Effector CD4-positive, alpha-beta T cell (primary cell): ENCODE measurements at places on chromosomes 7 and 10.
A peak's percentile ranks its signal among the peaks of the same experiment; 100 is the strongest.

GRCh38 chr7:128084896-128085608, 53.8 kb upstream of the LRRC4 start:
- DNase-seq = no peak

GRCh38 chr7:117716707-117717299, 156.4 kb downstream of the CTTNBP2 start:
- DNase-seq = no peak

DNA sequence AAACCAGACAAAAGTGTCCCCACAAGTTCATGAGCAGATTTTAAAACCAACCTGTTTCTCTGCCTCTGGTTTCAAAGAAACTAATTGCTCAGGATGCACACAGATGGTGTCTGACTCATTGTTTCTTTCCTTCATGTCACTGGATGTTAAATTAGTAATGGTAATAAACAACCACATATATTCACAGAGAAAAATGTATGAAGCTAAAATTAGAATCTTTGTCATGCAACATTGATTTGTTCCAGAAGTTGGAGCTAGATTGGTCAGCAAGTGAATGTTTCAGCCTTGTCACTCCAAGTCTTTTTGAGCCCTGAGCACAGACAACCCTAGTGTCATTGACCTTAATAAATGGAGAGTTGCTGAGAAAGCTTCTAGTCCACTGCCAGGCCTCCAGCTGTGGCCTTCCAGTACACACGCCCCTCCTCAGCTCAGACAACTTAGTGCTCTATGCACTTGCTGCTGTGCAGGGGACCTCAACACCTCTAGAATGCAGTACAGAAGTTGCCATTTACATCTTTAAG, 175.9 kb downstream of the CCDC71L start:
- DNase-seq = no peak

DNA sequence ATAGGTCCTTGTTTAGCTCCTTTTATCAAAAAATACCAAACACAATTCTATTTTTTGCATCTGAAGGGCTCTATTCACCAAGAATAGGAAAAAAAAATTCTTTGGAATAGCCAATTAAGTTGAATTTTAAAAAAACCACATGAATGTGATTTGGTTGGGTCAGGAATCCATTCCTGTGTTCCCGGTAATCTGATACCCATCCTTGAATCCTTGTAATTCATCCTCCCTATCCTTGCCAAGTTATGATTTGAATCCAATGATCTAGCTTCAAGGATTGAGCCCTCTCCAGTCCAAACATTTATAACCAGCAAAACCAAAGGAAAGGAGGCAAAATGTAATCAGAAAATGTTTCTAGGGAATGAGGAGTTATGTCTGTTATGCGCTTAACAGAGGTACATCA, 86.6 kb downstream of the CFAP58 start:
- no peak for DNase-seq

DNA sequence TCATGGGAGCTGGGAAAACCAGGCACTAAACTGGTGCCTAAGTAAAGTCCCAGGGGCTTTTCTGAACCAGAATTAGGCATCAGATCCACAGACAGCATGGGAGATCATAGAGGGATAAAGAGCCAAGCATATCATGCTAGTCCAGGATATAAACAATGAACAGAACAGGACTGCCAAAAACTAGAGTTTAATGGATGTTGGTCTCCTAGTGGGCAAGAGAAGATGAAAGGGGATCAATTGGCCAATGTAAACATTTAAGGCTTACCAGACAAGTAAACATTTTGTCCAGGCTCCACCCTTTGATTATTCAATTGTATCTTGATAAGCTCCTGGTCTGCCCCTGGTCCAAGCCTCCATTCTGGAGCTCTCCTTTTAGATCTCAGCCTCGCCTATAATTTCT, 18.9 kb downstream of the MACC1 start:
- DNase-seq = no peak

DNA sequence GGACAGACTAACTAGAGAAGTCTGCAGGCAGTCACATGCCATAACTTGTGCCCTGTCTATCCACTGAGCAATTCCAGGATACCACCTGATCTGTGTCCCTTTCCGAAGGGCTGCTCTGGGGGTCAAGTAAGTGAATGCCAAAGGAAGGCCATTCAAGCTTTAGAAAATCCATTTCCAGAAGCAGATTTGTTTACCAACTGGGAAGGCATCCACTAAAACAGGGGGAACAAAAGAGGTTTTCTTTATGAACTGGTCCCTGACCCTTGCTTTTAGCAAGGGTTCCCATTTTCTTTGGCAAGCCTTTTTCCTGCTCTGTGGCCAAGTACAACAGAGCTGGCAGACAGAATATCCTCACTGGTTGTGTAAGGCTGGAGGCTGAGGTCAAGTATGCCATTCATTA, 36.5 kb downstream of the ITPRID1 start:
- DNase-seq = no peak

GRCh38 chr10:102003541-102003940, 52.4 kb downstream of the ARMH3 start:
- no peak for DNase-seq

GRCh38 chr7:158315326-158315725, 272.3 kb downstream of the PTPRN2 start:
- DNase-seq = no peak

DNA sequence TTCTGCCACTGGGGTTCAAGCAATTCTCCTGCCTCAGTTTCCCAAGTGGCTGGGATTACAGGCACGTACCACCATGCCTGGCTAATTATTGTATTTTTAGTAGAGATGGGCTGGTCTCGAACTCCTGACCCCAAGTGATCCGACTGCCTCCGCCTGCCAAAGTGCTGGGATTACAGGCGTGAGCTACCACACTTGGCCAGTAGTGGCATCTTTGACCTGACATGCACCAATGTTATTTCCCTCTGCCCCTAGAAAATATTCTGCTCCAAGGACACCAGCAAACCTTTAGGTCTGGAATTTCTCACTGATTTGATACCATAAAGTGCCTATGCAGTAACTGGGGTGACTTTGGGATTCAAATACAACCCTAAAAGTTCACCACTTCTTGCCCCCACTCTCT, 179.4 kb downstream of the ARID5B start:
- DNase-seq = no peak

DNA sequence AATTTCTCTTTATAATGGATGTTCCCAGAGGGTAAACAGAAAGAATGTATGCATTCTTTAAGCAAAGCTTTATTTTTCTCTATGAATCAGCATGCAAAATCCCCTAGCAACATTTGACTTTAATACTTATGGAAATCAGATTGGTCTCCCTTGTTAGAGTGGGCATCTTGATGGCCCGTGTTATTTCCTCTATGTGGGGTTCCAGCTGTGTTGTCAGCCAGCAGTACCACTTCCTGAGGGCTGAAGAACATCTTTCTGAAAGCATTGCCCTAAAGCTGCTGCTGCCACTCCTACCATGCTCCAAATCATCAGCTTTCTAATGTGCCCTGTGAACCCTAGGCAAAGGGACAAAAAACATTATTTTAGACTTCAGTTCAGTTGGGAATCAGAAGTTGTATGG, 70.4 kb upstream of the HECTD2 start:
- DNase-seq = no peak

DNA sequence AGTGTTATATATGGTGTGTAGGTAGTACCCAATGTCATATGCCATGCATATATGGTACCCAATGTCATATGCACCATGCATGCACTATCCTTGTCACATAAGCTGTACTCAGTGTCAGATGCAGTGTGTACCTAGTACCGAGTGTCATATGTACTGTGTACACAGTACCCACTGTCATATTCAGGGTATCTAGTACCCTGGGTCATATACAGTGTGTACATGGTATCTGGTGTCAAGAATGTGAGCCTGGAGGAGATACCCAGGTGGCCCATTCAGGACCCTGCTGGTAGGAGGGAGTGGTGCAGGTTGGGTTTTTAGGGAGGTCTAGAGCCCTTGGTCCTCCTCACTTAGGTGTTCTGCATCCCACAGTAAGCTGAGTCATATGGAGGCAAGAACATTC, 1.8 kb downstream of the ZMYND11 start:
- DNase-seq = peak; percentile 27

DNA sequence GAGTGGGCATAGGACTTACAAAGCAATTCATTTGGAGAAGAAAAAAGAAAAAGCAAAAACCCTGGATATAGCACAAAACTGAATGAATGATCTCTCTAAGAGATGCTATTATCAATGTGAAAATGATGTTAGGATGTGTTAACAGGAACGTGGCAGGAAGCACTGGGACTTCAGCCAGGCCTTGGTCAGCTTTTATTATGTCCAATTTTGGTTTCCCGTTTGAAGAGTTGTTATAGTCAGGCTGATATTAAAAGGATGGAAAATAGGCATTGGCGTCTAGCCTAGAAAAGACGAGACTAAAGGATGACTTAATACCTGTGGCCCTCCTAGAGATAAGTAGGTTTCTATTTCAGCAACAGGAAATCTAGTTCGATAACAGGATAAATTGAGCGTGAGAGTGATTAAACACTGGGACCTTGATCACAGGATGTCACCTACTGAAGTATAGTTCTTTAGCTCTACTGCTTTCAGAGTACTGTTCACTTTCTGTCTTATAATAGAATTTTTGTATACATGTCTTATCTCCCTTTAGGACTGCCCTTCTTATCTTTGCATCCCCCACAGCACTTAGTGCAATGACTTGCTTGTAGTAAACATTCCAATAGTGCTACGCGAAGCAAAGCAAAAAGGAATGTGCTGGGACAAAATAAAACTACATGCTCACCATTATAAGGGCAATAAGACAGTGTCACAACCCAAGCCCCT, 99.8 kb upstream of the AGBL3 start:
- DNase-seq = no peak
